ENCODE measurements at places on chromosomes 11 and 22.
A peak's percentile ranks its signal among the peaks of the same experiment; 100 is the strongest.

DNA sequence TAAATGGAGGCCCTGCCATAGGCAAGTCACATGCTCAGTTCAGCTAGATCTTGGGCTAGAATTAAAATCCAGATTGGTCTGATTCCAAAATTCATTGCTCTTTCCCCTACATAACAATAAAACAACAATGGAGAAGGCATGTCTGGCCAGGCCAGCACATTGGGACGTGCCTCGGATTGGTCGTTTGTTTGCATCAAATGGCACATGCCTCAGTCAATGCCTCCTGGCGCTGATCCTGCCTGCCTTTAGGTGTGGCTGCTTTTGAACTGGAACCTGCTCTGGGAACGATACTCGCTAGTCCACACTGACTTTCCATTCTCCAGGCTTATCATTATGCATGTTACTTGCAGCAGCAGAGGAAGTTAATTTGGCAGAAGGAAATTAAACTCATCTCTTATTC is 322.1 kb downstream of the NELL1 start:
- DNase-seq = no peak

- no peak for DNase-seq
Observed at GRCh38 chr22:47850644-47851151, 1088.2 kb downstream of the TBC1D22A start.

DNA sequence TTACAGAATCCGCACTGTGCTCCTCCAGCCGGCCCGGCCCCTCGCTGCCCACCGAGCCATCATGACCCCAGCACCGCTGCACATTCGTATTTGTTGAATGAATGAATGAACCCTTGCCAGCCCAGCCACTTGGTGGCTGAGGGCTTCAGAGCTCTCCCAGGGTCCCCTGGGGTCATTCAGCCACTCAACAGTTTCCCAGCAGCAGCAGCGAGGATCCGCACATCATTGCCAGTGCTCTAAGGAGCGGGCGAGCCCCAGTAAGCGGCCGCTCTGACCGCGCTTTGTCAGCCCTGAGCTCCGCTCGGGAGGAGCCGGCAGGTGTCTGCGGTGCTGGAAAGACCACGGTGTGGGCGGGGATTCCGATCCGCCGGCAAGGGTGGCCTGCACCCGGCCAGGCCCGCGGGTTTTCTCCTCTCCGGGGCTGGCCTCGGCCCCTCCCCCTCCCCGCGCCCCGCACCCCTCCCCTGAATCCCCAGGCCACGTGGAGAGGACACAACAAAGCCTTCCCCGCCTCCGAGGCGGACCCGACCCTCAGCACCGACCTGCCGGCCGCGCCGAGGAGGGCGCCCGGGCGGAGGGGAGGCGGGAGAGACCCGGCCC is 563 bp downstream of the BID start:
- peak; percentile 21 for DNase-seq

GRCh38 chr22:17009640-17010291 is 1.7 kb upstream of the GAB4 start:
- DNase-seq = no peak

GRCh38 chr11:17352950-17353820 is 1.6 kb downstream of the NCR3LG1 start:
- DNase-seq = peak; percentile 30

DNA sequence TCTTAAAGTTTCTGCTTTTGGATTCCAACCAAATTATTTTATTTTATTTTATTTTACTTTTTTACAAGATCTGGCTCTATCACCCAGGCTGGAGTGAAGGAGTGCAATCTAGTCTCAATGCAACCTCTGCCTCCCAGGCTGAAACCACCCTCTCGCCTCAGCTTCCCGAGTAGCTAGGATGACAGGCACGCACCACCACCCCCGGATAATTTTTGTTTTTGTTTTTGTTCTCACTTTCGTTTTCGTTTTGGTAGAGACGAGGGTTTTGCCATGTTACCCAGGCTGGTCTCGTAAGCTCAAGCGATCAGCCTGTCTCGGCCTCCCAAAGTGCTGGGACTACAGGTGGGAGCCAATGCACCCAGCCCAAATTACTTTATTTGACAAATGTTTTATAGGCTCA is 219.8 kb downstream of the ETS1 start:
- no peak for DNase-seq
